ENCODE measurements at places on chromosomes 3 and 15. TPM values are rescaled to one million over a fixed set of nuclear protein-coding genes. Genes with fewer than 3 reads are reported as not detected.

Gene STAC
- polyA plus RNA-seq = not detected

Gene LOXL1
- not detected for polyA plus RNA-seq

Gene GOLGA6L2
- not detected for polyA plus RNA-seq

Gene HRG
- not detected for polyA plus RNA-seq

Gene CFAP91
- not detected for polyA plus RNA-seq

Gene TM4SF1
- polyA plus RNA-seq = 0.08 TPM

Gene DLL4
- 0.30 TPM for polyA plus RNA-seq

Gene ATP13A5
- not detected for polyA plus RNA-seq

Gene GHSR
- polyA plus RNA-seq = not detected

Gene CFAP100
- not detected for polyA plus RNA-seq

Gene SH2D7
- polyA plus RNA-seq = not detected

Gene HSPBAP1
- polyA plus RNA-seq = 5.0 TPM

Gene LMAN1L
- not detected for polyA plus RNA-seq

Gene EPHB1
- not detected for polyA plus RNA-seq

Gene RAB8B
- 17.6 TPM for polyA plus RNA-seq

Gene ZKSCAN7
- polyA plus RNA-seq = not detected

Gene CDCP1
- 5.1 TPM for polyA plus RNA-seq

Gene TF
- polyA plus RNA-seq = 3.9 TPM

Gene PKM
- 417 TPM for polyA plus RNA-seq

Gene GRAMD2A
- not detected for polyA plus RNA-seq

Gene RRP9
- 64.4 TPM for polyA plus RNA-seq

Gene WDR93
- not detected for polyA plus RNA-seq

Gene FGF12
- polyA plus RNA-seq = not detected

Gene ITIH1
- polyA plus RNA-seq = not detected

Gene RASL12
- polyA plus RNA-seq = not detected

Gene CCDC9B
- polyA plus RNA-seq = 0.05 TPM

Gene UBAP1L
- 0.70 TPM for polyA plus RNA-seq

Gene TICRR
- 13.7 TPM for polyA plus RNA-seq

Gene MEX3B
- polyA plus RNA-seq = 8.3 TPM

Gene FBXW12
- polyA plus RNA-seq = not detected

Gene HCN4
- polyA plus RNA-seq = not detected

Gene SOX14
- not detected for polyA plus RNA-seq

Gene CYFIP1
- 31.2 TPM for polyA plus RNA-seq

Gene OPA1
- 70.4 TPM for polyA plus RNA-seq

Gene SLITRK3
- not detected for polyA plus RNA-seq

Gene SOX2
- not detected for polyA plus RNA-seq

Gene CCR3
- not detected for polyA plus RNA-seq

Data from K562 (cell line).